ENCODE measurements at places on chromosomes 6 and 20.

- no peak for DNase-seq
These were observed 11.1 kb downstream of the RPRD1B start for GRCh38 chr20:38044685-38045084.

DNA sequence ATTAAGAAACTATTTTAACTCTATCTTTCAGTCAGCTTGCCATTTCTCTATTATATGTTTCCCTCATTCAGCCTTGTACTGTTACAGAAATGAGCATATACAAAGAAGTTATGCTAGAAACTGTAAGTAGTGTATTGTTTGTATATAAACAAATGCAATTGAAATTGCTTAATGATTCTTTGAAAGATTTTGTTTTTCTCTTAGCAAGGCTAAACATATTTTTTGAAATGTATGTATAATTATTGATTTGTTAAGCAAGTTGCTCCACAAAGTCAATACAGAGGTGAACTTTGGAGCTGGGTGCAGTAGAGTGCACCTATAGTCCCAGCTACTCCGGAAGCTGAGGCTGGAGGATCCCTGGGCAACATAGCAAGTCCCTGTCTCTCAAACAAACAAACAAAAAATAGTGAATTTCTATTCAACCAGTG lies 253.6 kb downstream of the RNGTT start:
- DNase-seq, result no peak

DNA sequence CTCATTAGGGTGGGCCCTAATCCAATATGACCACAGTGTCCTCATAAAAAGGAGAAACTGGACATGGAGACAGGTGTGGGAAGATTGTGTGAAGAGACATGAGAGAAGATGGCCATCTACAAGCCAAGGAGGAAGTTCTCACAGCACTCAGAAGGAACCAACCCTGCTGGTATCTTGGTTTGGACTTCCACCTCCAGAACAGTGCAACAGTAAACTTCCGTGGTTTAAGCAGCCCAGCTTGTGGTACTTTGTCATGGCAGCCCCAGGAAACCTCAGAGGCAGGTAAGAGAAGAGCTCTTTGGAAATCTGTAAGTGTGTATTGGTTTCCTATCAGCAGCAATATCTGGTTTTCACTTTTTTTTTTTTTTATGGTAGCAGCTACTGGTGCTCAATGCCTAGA lies 16.5 kb upstream of the CNKSR3 start:
- DNase-seq, result no peak

GRCh38 chr6:70857387-70858077 lies 99.3 kb downstream of the B3GAT2 start:
- peak; percentile 52 for DNase-seq

- DNase-seq, result no peak
These were observed 87.8 kb upstream of the EZR start for GRCh38 chr6:158906926-158907325.

- no peak for DNase-seq
These were observed 1028.3 kb upstream of the EYS start for GRCh38 chr6:66735106-66735890.

GRCh38 chr6:43773050-43773979 lies 3.3 kb downstream of the VEGFA start:
- DNase-seq, result no peak

GRCh38 chr20:52270696-52271095 lies 79.1 kb upstream of the ZFP64 start:
- DNase-seq, result no peak

DNA sequence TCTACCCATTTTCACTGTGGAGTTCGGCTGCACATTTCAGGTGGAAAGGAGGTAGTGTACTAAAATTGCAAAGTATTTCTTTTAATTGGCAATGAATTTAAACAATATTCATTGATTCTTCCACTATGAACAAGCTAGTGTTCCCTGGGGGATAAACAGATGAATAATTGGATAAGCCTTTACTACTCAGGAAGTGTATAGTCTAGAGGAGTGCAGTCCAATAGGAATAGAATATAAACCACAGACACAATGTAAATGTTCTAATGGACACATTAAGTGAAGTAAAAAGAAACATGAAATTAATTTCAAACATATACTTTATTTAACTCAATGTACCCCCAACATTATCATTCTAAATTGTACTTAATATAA lies 28.7 kb downstream of the SGK1 start:
- no peak for DNase-seq

GRCh38 chr20:3194617-3195280 lies 9.7 kb downstream of the DDRGK1 start:
- no peak for DNase-seq

DNA sequence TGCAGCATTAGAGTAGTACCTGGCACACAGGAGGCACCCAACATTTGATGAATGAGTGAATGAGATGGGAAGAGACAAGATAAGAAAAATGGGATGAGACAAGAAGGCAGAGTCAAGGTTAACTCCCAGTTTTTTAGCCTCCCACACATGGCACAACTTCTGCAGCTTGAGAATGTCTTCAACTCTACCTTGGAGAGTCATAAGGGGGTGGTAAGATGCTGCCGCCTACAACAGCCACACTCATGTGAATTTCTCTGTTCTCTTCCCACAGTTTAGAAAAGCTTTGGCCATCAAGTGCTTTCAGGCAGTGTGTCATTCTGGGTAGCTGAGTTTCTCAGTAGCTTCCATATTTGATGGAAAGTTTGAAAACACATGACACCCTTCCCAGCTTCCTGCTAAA lies 19.5 kb upstream of the GPR6 start:
- no peak for DNase-seq

GRCh38 chr20:50245498-50246366 lies 55.1 kb downstream of the CEBPB start:
- no peak for DNase-seq

DNA sequence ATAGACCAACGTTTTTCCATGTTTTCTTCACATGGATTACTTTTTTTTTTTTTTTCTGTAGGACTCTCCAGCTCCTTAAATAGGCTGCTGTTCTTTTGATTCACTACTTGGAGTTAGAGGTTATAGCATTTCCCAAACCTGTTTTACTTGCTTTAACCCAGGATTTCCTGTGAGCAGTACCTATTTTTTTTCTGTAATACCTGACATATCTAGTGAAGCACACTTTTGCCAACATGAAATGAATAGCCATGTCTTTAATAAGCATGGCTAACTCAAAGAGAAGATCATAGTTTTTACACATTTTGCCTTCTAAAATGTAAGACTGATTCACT lies 137.0 kb downstream of the FOXA2 start:
- DNase-seq, result no peak

GRCh38 chr20:60473211-60473610 lies 515.0 kb downstream of the CDH26 start:
- DNase-seq, result no peak

DNA sequence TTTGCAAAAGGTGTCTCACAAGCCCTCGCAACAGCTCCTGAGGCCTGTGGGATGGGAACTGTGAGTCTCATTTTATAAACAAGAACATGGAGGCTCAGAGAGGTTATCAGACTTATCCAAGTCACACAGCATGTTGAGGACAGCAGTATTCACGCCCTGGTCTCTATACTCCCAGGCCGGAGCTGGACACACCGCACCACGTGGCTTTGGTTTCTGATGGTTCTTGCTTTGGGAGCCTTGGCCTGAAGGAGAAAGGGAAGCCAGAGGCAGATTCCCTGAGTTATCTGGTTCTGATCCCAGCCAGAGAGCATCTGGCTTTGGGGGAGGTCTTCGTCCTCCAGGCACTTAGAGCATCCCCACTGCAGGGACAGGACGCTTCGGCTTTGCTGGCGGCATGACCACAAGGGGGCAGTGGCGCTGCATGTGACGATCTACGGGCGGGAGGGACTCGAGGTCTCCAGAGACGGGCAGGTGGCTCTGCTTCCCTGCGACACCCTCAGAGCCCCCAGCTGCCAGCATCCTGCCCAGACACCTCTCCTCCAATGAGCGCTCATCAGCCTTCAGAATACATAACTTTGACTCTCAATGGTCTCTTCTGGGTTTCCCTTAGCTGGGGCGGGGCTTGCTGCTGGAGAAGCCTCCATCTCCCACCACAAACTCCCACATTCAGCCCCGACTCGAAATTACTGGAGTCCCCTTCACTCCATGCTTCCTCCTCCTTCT lies 51.4 kb upstream of the SAYSD1 start:
- peak; percentile 10 for DNase-seq

DNA sequence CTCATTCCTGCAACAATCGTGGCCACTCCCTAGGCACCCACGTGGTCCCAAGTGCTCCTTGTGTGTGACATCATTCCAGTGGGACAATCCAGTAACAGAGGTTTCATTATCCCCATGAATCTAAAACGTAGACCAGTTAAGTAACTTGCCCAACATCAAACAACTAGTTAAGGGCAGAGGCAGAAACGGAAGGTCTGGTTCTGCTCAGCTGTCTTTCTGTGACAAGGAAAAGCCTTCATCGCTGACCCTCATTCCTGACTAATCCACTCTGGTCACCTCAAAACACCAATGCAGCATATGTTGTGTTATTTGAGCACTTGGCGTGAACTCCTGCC lies 261.4 kb upstream of the JARID2 start:
- no peak for DNase-seq

DNA sequence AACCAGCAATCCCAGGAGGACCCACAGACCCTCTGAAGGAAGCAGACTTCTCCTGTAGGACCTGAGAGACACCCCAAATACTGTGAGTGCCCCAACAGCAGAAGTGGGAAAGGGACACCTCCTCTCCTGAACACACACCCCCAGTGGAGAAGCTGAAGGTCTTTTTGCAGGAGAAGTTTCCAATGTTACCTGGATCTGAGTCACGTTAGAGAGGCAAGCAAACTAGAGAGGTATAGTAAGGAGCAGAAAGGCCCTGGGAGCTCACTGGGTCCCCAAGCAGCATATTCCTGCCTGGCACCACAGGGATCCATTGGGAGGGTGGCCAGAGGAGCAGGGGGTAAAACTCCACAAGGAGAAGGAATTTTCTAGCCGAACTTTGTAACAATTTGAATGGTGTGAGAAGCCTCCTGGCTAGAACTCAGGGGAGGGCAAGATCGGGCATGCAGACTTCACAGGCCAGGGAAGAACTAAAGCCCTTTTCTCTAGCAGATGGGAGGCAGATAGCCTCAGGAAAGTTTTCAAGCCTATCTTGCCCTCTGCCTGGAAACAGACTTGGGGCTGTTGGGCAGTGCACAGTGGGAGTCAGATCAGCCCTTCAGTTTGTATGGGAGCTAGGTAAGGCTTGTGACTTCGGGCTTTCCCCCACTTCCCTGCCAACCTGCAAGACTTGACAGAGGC lies 68.2 kb upstream of the SSTR4 start:
- DNase-seq, result no peak

DNA sequence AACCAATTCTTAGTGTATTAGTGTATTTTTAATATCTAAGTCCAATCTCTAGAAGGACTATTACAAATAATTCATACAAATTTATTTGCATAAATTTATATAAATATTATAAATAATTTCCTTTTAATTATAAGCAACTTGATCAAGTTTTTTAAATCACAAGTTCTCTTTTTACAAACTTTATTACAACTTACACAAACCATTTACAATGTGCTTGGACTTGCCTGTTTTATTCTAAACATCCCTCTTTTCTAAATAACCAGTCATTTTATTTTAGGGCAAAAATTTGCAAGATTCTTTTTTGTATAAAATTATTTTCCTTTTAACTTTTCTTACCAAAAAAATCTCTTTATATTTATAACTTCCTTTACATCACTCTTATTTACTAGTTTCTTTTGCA lies 83.5 kb upstream of the SYNCRIP start:
- no peak for DNase-seq

- DNase-seq, result no peak
These were observed 99.9 kb downstream of the NRN1 start for GRCh38 chr6:5906842-5907241.

- no peak for DNase-seq
These were observed 15.8 kb upstream of the RFPL4B start for GRCh38 chr6:112331306-112331705.

GRCh38 chr20:13685623-13686022 lies 46.9 kb upstream of the TASP1 start:
- no peak for DNase-seq

DNA sequence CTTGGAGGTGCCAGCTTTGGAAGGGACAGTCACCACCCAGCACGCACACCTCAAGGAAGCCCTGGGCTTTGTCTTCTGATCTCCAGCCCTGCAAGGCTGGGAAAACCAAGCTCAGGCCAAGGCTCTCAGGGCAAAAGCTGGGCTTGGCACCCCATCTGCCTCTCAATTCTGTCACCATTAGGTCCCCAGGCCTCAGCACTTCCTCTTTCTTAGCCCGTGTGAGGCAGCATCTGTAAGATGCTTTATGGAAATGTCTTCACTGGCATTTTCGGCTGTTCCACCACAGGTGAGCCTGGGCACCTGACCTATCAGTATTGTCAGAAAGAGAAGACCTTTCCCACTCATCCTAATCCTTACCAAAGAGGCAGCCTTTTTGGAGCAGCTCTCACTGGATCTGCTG lies 24.6 kb downstream of the GMEB2 start:
- no peak for DNase-seq

GRCh38 chr6:69816026-69816425 lies 19.2 kb upstream of the LMBRD1 start:
- DNase-seq, result no peak

DNA sequence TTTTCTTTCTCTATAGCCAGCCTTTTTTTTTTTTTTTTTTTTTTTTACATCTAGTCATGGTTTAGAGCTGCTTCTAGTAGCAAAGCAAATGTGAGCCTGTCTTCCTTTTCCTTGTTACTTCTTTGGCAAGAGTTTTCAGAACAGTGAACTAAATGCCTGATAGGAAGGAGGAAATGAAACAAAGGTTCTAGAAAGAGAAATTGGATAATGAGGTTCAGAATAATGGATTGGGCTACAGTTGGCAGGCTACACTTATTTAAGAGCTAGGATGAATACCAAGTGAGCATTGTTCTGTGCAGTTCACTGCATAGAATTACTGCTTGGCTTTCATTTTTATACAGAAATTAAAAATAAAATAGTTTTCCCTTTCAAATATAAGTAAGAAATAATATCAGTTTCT lies 78.6 kb downstream of the HIVEP1 start:
- DNase-seq, result no peak

GRCh38 chr6:147195510-147195909 lies 8.7 kb upstream of the STXBP5 start:
- no peak for DNase-seq

GRCh38 chr6:37709932-37710555 lies 12.4 kb upstream of the MDGA1 start:
- DNase-seq, result no peak

GRCh38 chr6:158799051-158799792 lies 19.9 kb downstream of the EZR start:
- DNase-seq, result no peak

- DNase-seq, result no peak
These were observed 148.0 kb upstream of the LRFN2 start for GRCh38 chr6:40735121-40735520.

DNA sequence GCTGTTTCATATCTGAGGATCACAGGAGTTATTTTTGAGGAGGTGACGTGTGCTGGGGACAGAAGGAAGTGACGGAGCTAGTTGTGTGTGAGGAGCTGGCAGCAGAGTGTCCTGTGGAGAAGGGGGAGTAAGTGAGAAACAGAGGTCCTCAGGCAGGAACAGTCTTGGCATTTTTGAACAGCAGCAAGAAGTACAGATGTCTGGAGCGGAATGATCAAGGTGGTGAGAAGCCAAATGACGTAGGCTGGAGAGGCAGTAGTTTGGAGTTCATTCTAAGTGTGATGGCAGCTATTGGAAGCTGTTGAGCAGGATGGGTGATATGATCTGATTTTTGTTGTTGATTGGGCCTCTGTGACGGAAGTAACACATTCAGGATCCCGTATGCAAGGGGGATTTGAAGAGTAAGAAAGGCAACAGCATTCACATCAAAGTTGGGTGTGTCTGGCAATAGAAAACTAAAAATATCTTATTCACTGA lies 52.3 kb downstream of the SOBP start:
- no peak for DNase-seq
